Activated T-helper 2 cell treated with anti-CD3 and anti-CD28 coated beads, Interferon-gamma antibody, Interleukin-2, Interleukin-4, amounts not matched to agents 10 μg/mL and 5 μg/mL and 100 μg/mL, durations not matched to agents 14 hours and 24 hours and 36 hours (primary cell): ENCODE measurements at places on chromosomes 11 and 22. TPM values are rescaled to one million over a fixed set of nuclear protein-coding genes. Genes with fewer than 3 reads are reported as not detected.

DNA sequence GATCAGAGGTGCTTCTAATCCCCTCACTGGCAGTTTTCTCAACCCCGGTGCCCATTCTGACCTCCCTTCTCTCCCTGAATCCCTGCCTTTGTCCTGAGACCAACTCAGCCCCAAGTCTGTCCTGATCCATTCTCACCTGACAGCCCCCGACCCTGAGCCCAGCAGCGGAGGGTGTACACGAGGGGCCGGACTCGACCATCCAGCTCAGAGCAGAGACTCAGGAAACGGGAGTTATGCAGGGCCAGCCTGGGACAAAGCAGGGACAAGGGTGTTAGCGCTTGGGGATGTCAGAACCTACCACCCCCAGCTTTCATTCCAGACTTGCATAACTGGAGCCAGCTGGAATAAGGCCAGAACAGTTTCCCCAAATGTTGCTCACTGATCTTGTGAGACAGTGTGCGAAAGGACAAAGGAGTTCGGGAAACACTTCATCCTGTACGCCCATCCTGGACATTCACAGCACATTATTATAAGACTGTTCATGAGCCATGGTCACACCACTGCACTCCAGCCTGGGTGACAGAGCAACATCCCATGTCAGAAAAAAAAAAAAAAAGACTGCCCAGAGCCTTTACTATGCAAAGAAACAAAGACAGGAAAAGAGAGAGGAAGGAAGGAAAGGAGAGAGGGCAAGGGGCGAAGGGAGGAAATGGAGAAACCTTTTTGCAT lies 3.5 kb upstream of the EEF1G start:
- DNase-seq: no peak

OR5P2 gene
- not detected in 2 replicates for total RNA-seq

- DNase-seq: no peak
These were observed 40.7 kb downstream of the MOB2 start for GRCh38 chr11:1445741-1446445.

DNA sequence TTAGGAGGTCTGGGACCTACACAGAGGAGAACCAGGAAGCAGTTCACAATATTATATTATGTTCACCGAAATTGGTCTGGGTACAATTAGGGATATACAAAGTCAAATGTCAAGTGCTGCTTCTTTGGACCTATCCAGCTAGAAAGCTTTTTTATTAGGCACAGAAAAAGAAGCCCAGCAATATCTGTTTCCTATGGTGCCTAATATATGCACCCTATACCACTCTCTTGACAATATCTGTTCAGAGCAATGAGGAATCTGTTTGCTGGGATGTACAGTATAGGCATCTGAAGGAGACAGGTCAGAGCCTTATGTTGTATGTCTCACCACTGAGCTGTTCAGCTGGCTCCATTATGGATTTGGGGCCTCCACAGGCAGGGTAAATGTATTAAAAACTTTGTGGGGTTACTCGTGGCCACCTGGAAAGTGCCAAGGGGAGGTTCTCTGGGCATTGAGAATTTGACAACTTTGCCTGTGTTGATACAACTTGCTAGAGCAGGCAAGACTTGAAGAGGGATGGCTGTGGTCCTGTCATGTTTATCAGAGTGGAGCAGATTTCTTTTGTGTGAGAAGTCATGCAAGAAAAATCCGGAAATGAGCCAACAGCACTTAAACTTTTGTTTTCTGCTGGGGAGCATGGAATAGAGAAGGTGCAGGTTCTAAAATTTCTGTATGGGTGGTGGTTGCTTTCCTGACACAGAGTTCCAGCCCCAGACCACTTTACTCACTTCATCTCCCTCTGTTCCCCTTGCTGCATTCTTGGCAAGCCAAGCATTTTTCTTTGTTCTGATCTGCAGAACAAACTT lies 10.1 kb downstream of the STIM1 start:
- DNase-seq: no peak

DNA sequence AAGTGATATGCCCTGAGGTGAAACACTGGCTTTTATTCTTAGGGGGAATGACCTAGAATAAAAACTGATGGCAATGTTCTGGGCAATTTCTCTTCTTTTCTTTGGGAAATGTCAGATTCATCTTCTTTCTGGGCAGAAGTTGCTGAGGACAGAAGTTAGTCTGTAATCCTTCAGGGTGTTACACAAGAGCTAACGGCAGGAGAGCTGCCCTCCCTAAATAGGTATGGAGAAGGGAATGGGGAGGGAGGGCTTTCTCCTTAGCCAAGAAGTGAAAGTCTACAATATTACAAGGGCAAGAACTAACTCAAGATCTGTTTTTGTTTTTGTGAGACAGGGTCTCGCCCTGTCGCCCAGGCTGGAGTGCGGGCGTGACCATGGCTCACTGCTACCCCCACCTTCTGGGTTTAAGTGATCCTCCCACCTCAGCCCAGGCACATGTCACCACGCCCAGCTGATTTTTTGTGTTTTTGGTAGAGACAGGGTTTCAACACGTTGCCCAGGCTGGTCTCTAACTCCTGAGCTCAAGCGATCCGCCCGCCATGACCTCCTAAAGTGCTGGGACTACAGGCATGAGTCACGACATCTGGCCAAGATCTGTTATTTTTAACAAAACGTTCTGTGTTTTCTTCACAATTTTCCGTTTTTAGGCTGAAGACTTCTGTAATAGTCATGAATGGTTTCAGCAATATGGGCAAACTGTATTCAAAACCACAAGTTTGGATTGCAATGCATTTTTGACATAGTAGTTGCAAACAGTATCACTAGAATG lies 7.2 kb downstream of the PIWIL4 start:
- DNase-seq: no peak

MUC15 gene
- total RNA-seq: not detected in 2 replicates

DNA sequence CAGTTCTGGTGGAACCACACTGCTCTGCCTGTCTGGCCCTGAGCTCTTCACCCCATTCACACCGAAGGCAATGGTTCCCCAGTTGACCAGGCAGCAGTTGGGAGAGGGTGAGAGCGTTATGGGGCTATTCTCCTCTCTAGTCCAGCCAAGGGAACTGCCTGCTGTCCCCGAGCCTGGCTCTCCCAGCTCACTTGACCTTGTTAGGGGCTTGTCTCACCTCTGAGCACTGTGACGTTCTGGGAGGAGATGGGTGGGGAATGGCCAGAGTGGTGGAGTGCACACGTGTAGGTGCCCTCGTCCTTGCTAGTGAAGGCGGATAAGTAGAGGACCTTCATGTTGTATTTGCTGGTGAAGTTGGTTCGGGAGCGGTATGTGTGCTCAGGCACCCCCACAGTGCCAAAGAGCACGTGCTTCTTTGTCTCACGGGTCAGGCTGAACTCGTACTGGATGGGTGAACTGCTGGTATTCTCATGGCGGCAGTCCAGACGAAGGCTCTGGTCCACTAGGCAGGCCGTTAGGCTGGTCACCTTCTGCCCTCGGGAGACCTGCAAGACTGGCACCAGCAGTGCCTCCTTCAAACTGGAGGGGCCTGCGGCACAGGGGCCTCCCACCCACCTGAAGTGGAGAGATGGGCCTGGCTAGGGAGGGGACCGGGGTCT lies 3.0 kb downstream of the THY1 start:
- DNase-seq: no peak

ACRV1 gene
- total RNA-seq: not detected in 2 replicates

DNA sequence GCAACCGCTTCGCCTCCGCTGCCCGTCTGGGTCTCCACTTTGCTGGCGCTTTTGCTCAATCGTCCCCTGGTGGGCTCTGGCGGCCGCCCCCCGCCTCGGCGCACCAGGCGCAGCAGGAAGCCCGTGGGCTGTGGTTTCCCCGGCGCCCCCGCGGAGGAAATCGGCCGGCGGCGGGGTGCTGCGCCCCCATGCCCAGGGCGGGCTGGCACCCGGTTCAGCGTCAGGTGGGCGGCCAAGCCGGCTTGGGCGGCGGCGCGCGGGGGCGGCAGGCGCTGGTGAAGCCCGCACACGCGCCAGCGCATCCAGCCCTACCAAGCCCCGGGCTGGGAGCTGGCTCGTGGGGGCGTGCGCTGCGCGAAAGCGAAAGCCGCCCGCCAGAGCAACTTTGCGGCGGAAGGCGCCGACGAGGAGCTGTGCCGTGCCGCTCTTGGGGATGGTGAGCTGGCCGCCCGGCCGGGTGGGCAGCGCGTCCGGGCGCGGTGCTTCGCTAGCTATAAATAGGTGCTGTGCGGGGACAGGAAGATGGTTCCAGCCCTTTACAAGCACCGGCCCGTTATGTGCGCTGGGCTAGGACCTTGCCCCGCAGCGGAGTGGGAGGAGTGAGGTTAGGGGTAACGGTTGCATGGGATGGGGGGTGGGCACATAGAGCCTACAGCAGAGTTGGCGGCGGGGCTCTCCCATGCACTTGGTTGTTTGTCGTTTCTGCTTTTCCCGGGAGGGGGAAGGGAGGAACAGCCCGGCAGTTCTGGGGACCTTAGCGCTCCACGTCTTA lies 25.0 kb upstream of the SUSD2 start:
- peak; percentile 68 for DNase-seq

GRCh38 chr22:26516503-26516902 lies 4.2 kb upstream of the TFIP11 start:
- DNase-seq: no peak

CBLIF gene
- total RNA-seq: not detected in 2 replicates
